ENCODE measurements at places on chromosomes 16 and 17. TPM values are rescaled to one million over a fixed set of nuclear protein-coding genes. Genes with fewer than 3 reads are reported as not detected.

SLFN14 gene
- total RNA-seq: not detected

SOCS1 gene
- total RNA-seq: 5.6 TPM

TSPAN10 gene
- 4.5 TPM for total RNA-seq

VMO1 gene
- 0.27 TPM for total RNA-seq

PRM2 gene
- not detected for total RNA-seq

CCL16 gene
- total RNA-seq: not detected

LMF1 gene
- 11.9 TPM for total RNA-seq

RGS11 gene
- 1.2 TPM for total RNA-seq

SLC12A3 gene
- not detected for total RNA-seq

CACNA1H gene
- 2.7 TPM for total RNA-seq

Measured in fibroblast of the aortic adventitia (primary cell).